IPS DF 6.9 (cell line): ENCODE measurements at places on chromosomes 4 and X.

GRCh38 chr4:70586841-70587240 lies 5.2 kb upstream of the AMBN start:
- no peak for DNase-seq

DNA sequence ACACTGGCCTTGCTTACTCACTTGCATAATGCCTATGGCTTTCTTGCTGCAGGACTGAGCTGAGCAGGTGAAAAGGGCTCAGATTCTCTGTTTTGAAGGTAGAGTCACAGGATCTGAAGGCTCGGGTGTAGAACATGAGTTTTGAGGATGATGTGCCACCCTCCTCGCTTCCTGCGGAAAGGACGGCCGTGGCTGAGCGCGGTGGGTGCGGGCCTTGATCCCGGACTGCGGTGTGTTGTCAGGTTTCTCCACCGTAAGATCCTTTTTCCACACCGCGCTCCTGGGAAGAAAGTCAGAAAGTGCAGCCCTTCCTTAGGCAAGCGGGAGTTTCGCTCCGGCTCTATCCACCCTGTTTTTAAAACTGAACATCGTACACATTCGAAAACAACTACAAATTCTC lies 36.2 kb downstream of the ZFP42 start:
- DNase-seq, result no peak

DNA sequence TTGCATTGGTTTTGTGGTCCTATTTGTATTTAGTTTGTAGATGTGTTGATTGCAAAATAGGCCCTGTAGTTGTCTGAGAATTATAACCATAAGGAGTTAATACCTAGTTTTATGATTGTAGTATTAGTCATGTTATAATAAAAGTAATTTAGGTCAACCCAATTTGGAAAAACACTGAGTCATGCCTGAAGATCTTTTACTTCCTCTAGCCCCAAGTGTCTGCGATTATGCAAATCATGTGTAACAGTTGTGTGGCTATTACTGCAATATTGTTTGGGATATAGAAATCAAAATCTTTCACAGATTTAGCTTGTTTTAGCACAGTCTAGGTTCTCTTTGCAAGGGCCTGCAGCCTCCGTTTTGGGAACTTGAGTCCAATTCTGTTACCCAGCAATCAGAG lies 12.6 kb downstream of the SRD5A3 start:
- no peak for DNase-seq

- DNase-seq, result no peak
Measured at GRCh38 chr4:139844057-139844456, 178.4 kb downstream of the MGST2 start.

- no peak for DNase-seq
Measured at GRCh38 chr4:15003401-15003890, 1.2 kb downstream of the CPEB2 start.

GRCh38 chr4:152779513-152780266 lies at the start of the genes ARFIP1 and TIGD4:
Gene ARFIP1, plus strand, starts transcription at chr4:152779954. Its CDS starts 49,680 bp downstream, at chr4:152829634.
Gene TIGD4, minus strand, starts transcription at chr4:152779730. Its CDS starts 8,726 bp downstream, at chr4:152771004.
- peak; percentile 98 for DNase-seq

DNA sequence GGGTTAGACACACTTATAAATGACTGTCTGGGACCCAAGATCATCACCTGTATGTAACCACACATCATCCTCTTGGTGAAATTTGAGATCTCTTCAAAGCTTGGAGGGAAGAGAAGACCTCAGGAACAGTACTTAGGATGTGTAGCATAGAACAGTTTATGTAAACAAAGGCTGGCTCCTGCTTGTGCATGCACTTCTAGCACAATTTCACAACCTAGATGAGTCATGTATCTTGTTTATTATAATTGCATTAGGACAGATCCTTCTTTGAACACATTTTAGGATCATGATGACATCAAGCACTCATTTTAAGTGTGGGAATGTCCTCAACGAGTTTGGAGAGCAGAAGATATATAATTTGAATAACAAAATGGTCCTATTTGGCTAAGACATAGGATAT lies 26.3 kb upstream of the ZMAT1 start:
- DNase-seq, result no peak

GRCh38 chrX:154378059-154378798 lies 866 bp upstream of the EMD start:
- peak; percentile 73 for DNase-seq

- DNase-seq, result no peak
Measured at GRCh38 chr4:173525118-173526011, 4.7 kb downstream of the HAND2 start.

DNA sequence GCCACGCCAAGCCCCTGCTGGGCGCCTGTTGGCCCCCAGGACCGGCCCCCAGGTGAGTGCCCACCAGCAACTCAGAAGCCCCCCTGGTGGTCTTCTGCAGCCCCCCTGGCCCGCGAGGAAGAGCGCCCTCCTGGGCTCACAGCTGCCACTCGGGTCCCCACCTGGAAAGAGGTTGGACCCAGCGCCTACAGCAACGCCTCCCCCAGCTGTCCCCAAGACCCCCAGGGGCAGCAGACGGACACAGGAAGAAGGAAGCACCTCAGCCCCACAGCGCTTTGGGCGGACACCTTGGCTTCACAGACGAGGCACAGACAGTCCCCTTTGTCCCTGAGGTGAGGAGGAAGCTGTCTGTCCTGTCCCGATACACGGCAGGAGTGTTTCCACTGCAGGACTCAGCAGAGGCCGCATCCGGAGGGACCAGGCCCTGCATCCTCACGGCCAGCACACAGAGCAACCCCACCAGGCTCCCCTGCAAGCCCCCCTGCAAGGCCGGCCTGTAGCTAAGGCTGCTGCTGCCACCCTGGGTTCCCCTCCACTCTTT lies 115.6 kb upstream of the NKX1-1 start:
- DNase-seq, result no peak

DNA sequence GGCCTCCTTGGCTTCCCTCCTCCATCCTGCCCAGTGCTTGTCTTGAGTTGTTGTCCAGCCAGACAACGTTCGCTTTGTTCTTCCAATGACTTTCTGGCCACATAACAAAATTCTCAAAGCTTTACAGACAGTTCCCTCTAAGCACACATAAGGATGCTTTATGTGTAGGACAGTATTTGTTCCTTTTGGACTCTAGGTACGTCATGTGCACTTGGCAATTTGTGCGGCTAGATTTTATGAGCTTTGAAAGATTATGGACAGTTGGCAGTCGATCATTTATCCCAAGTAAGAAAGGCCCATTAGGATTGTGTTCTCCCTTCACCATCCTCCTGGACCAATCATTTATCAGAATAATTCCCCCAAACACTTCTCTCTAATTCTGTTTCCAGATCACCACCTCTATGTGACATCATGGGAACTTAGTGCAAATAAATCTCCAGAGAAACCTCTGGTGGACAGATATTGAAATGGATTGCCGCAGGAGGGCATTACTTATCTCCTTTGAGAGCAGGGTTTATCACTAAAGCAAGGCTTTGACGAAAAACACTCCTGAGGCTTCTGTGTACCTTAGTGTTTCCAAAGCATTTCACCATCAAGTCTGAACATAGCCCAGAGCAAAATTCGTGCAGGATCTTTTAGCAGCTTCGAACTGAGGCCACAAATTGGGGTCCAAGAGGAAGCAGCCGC lies 77.4 kb upstream of the BMPR1B start:
- DNase-seq, result no peak

GRCh38 chr4:158253350-158253980 lies 43.2 kb downstream of the TMEM144 start:
- no peak for DNase-seq

DNA sequence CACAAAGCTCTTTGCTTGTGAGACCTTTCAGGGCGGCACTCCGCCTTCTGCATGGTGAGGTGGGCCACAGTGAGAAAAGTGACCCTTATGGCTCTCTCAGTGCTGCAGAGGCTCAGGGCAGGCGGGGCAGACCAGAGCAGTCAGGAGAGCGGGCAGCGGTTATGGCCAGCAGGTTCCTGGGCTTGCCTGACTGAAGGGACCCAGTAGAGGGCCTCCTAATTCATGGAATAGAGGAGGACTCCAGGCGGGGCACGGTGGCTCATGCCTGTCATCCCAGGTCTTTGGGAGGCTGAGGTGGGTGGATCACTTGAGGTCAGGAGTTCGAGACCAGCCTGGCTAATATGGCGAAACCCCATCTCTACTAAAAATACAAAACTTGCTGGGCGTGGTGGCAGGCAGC lies 91.4 kb downstream of the CLNK start:
- no peak for DNase-seq

GRCh38 chr4:99947190-99947578 lies 766 bp upstream of the DNAJB14 start:
- no peak for DNase-seq

DNA sequence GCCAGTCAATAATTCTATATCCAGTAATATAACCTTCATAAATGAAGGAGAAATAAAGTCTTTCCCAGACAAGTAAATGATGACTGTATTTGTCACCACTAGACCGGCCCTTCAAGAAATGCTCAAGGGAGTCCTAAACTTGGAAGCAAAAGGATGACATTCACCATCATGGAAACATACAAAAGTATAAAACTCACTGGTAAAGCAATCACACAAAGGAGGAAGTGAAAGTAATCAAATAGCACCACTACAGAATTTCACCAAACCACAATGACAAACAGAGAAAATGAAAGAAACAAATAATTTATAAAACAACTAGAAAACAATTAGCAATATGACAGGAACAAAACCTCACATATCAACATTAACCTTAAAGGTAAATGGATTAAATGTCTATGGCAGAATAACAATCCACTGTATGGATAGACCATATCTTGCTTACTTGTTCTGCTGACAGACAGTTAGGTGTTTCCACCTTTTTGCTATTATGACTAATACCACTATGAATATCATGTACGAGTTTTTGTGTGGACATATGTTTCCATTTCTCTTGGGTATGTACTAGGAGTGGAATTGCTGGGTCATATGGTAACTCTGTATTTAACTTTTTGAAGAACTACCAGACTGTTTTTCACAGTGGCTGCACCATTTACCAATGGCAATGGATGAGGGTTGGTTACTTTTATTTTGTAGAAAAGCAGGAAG lies 44.9 kb downstream of the NAT8L start:
- DNase-seq, result no peak

- DNase-seq, result no peak
Measured at GRCh38 chr4:122100508-122100907, 51.6 kb upstream of the BLTP1 start.

- no peak for DNase-seq
Measured at GRCh38 chr4:4524364-4524763, 17.5 kb downstream of the STX18 start.

DNA sequence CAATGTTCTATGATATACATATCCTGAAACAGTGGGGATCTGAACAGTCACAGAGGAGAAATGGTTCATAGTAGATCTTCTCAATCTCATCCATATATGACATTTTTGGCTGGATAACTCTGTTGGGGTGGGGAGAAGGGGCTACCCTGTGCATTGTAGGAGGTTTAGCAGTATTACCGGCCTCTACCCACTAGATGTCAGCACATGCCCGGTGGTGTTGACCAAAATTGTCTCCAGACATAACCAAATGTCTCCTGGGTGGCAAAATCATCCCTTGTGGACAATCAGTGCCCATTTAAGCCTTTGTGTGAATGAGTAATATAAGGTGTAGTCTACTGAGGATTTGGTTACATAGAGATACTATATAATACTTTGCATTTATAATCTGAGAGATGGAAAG lies 89.9 kb downstream of the PLS3 start:
- DNase-seq, result no peak

- DNase-seq, result no peak
Measured at GRCh38 chr4:47954245-47954644, 39.9 kb upstream of the NFXL1 start.

DNA sequence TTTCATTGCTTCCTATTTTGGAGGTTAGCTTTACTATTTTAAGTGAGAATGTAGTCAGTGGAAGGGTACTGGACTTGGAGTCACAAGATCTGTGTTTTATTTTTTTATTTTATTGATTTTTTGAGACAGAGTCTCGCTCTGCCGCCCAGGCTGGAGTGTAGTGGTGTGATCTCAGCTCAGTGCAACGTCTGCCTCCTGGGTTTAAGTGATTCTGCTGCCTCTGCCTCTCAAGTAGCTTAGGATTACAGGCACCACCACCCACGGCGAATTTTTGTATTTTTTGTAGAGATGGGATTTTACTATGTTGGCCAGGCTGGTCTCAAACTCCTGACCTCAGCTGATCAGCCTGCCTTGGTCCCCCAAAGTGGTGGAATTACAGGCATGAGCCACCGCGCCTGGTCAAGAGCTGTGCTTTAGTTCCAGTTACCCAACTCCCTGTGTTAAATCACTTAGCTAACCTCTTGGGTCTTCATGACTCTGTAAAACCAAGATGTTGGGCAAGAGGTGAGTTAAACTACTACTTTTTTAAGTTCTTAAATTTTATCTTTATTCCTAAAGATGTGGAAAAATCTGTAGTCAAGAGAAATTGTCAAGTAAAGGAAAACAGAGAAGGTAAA lies 11.2 kb downstream of the USP9X start:
- no peak for DNase-seq

- no peak for DNase-seq
Measured at GRCh38 chr4:189850239-189850856, 90.3 kb upstream of the FRG1 start.

GRCh38 chr4:6913350-6913905 lies 3.8 kb downstream of the TBC1D14 start:
- DNase-seq, result no peak

- no peak for DNase-seq
Measured at GRCh38 chr4:140048419-140048995, 105.5 kb downstream of the MAML3 start.

DNA sequence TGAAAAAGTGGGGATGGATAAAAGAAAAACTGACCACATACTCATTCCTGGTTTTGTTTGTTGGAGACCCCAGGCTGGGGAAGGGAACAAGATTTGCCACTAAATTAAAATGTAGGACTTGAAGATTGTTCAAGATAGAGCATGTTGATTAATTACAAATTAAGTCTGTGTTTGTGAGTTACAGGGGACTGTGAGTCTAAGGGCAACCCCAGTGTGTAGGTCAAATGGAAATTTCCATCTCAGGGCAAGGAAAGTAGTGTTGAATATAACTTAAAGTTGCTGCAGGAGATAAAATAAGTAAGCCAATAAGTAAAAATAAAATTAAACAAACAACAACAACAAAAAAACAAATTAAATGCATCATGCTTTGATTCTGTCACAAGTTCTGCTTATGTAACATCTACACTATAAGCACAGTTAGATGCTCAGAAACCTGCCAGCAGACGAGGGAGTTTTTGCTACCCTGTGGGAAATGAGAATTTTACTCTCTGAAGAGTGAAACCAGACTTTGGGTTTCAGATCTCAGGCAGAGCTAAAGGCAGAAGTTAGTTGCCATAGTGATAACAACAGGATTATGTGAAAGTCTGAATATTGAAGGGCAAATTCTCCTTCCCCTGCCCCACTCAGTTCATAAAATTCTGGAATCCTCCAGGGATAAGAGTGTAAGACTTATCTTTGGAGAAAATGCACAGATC lies 352.3 kb downstream of the GRXCR1 start:
- DNase-seq, result no peak

- no peak for DNase-seq
Measured at GRCh38 chrX:35665311-35665710, 132.8 kb upstream of the MAGEB16 start.

DNA sequence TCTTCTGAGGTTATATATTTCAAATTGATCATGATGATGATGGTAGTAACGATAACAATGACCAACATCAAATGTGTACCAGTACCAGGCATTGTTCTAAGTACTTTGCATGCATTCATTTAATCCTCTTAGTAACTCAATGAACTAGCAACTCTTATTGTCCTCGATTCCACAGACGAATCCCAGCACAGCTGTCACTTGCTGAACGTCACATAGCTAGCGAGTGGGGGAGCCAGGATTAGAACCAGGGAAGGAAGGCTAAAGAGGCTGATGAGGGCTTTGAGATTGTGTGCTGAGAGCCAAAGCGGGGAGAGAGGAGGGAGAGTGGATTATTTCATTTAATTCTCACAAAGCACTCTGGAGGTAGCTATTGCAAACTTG lies 103.6 kb downstream of the PHOX2B start:
- DNase-seq, result no peak
